IMR-90 (cell line): ENCODE measurements at places on chromosomes 7 and 10. TPM values are rescaled to one million over a fixed set of nuclear protein-coding genes. Genes with fewer than 3 reads are reported as not detected.

LEP gene
- total RNA-seq, result not detected in 2 replicates

NKX6-2 gene
- total RNA-seq, result not detected in 2 replicates

CTAGE15 gene
- under 0.01 TPM in 1 of 2 replicates, not detected in the other for total RNA-seq

TMEM229A gene
- not detected in 2 replicates for total RNA-seq

ELFN1 gene
- total RNA-seq, result 1.6 and 2.2 TPM in 2 replicates

PNLIPRP1 gene
- not detected in 2 replicates for total RNA-seq

CDCA7L gene
- total RNA-seq, result 35.0 and 40.8 TPM in 2 replicates

HOXA9 gene
- total RNA-seq, result 0.18 and 0.28 TPM in 2 replicates
